ENCODE measurements at places on chromosomes 11 and 22. TPM values are rescaled to one million over a fixed set of nuclear protein-coding genes. Genes with fewer than 3 reads are reported as not detected.

- DNase-seq = peak; percentile 3
Measured at GRCh38 chr22:32469799-32470212, 4.8 kb upstream of the FBXO7 start.

DNA sequence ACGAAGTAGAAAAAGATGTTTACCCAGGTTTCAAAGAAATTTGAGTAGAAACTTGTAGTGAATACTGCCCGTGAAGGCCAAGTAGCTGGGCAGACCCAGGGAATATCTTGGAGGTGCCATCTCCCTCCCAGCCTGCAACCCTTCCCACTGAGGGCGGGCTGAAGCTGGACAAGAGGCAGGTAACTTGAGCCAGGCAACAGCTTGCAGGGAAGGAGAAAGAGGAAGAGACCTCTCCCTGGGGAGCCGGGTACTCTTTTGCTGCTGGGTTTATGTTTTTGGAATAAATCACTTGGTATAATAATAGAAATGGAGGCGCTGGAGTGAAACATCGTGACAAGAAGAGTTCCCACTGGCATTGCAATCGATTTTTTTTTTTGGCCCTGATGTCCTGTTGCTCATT is 49.4 kb upstream of the JAM3 start:
- no peak for DNase-seq

GRCh38 chr11:67072295-67072694 is 15.6 kb downstream of the RHOD start:
- no peak for DNase-seq

- DNase-seq = no peak
Measured at GRCh38 chr22:48396091-48396784, 1431.4 kb downstream of the BRD1 start.

DNA sequence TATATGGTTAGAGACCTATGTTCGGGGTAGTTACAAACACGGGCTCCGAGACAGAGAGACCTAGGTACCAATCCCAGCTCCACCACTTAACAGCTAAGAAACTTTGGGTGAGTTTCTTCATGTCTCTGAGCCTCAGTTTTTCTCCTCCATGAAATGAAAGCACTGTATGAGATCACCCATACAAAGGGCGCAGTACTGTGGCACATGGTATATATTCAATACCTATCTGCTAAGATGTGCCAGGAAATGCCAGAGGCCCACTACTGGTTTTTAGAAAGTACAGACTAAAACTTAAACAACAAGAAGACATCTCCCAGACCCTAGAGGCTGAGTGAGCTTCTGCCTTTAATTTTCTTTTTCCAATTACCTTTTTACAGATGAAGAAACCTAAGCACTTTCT is 69.5 kb downstream of the SLC1A2 start:
- DNase-seq = no peak

GRCh38 chr11:72482211-72482812 is 48.0 kb upstream of the CLPB start:
- DNase-seq = peak; percentile 62

GRCh38 chr22:47388331-47388730 is 625.9 kb downstream of the TBC1D22A start:
- no peak for DNase-seq

DNA sequence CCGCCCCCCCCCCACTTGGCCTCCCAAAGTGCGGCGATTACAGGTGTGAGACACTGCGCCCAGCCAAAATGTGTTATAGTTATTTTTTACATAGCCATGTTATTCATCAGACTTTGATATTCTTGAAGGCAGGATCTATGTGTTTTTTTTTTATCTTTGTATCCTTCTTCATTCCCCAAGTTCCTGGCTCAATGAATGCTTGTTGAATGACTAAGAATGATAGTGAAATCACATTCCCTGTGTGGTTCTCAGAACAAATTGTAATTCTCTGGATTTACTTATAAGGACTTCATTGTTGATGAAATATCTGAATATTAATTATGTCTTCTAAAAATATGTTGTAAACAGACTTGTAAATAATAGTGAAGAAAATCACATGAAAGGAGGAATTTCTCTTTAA is 33.5 kb downstream of the MMP7 start:
- no peak for DNase-seq

The MMP8 gene
- 0.15 TPM for polyA plus RNA-seq

The GAB4 gene
- not detected for polyA plus RNA-seq

The OR51B4 gene
- not detected for polyA plus RNA-seq

The OR10D3 gene
- not detected for polyA plus RNA-seq

The BRSK2 gene
- 1.4 TPM for polyA plus RNA-seq

The RHOD gene
- 12.9 TPM for polyA plus RNA-seq

The SLC37A4 gene
- 11.5 TPM for polyA plus RNA-seq

The MYRF gene
- 1.3 TPM for polyA plus RNA-seq

All from muscle of back (tissue), 13 donors.